ENCODE measurements at places on chromosomes 5 and 9. TPM values are rescaled to one million over a fixed set of nuclear protein-coding genes. Genes with fewer than 3 reads are reported as not detected.

TMOD1 gene
- 22.1 TPM for total RNA-seq

DNA sequence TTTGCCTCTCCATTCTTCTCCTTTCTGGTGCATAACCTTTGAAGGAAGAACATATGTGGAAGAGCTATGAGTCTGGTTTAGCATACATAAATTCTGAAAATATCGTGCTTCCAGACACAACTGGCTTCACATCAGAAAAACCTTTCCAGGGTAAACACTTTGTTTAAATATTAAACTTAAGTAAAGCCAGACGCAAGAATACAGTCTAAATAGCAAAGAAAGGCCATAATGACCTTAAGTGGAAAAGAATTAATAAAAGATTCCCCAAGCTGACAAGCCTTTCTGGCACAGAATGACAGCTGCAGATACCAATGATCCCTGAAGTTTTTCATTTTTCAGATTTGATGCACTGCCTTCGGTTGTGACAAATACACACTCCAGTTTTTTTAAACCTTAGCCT is 13.5 kb upstream of the TSSK1B start:
- no peak for DNase-seq

DNA sequence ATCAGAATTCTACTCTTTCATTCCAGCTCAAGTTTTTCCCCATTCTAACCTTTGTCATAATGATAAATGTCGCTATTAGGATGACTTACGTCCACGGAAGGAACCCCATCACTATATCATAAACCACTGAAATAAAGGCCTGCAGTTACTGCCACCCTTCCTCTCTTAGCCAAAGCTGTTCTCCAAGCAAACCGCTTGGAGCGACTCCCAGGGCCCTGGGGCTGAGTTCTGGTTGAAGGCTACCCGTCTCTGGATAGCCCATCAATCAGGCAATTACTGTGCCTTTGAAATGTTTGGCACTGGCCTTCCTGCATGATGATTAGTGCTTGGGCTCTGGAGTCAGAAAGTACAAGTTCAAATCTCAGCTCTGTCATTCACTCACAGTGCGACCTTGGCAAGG is 386.0 kb downstream of the SPOCK1 start:
- DNase-seq = no peak

DNA sequence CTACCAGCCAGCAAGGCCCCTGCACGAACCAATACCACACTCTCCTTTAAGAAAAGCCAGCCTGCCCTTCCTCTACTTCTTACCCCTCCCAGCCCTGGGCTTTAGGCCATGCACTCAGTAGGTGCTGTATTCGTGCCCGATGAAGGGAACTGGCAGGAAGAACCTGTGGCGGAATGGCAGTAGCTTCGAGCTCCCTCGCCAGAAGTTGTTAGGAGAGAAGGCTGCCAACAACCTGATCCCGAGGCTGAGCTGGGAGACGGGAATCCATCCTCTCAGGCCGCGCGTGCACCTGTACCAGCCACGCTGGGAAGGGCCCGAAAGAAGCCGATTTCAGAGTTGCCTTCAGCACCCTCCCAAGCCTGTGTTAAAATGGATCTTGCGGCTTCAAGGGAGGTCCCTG is 45.3 kb upstream of the AKNA start:
- no peak for DNase-seq

GRCh38 chr9:131960311-131960710 is 119.4 kb downstream of the MED27 start:
- DNase-seq = no peak

DNA sequence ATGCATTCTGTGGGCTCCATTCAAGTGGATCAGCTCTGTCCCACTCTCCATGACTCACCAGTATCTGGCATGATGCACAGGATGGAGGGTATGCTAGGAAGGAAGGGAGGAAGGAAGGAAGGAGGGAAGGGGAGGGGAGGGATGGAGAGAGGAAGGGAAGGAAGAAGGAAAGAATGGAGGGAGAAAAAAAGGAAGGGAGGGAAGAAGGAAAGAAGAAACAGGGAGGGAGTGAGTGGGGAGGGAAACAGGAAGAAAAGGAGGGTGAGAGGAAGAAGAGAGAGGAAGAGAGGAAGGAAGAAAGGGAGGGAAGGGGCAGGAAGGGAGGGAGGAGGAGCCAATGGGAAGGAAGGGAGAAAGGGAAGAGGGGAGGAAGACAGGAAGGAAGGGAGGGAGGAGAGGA is 5.3 kb upstream of the BARHL1 start:
- no peak for DNase-seq

CCT5 gene
- total RNA-seq = 95.4 TPM

- no peak for DNase-seq
Measured at GRCh38 chr5:175814691-175815090, 56.7 kb upstream of the CPLX2 start.
